ENCODE measurements at places on chromosomes 13 and 19.

- DNase-seq, result no peak
Observed at GRCh38 chr13:80000684-80001509, 340.0 kb downstream of the SPRY2 start.

GRCh38 chr13:70668293-70668692 lies 560.0 kb upstream of the KLHL1 start:
- no peak for DNase-seq

DNA sequence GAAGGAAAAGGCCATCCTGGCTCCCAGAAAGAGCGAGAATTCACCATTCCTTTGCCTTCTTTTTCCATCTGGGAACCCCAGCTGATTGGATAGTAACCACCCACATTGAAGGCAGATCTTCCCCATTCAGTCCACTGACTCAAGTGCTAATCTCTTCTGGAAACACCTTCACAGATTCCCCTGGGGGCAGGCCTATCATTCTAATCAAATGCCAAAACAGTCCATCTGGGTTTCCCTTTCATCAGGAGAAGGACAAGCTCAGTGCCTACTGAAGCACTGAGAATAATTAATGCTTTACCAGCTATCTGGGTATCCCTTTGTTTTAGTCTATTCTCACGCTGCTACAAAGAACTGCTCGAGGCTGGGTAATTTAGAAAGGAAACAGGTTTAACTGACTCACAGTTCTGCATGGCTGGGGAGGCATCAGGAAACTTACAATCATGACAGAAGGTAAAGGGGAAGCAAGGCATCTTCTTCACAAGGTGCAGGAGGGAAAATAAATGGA lies 293.2 kb downstream of the ENOX1 start:
- no peak for DNase-seq

DNA sequence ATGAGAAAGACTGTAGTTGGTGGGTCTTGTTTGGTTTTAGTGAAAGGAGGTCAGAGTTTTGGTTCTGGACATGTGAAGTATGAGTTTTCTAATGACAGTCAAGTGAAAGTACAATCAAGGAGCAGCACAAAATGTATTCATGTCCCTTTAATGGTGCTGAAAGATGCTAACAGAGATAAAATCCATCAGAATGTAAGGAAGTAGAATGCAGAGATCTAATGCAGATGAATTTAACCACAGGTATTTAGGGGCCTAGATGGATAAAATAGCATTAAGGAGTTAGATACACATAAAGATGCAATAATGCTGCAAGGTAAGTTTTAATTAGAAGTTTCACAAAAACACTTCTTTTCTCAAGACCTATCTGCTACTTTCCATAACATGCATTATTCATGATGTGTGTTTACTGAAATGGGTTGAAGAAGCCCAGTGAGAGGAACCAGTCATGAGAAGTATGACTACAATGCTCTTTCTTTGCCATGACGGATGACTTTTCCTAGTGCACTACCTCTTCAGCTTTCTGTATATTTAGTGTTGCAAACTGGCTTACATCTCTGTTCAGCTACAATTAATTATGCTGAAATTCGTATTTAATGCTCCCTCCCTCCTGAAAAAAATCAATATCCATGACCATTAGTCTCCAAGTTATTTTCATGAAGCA lies 222.9 kb upstream of the HTR2A start:
- no peak for DNase-seq

- DNase-seq, result no peak
Observed at GRCh38 chr19:55386493-55386971, 800 bp downstream of the RPL28 start.

DNA sequence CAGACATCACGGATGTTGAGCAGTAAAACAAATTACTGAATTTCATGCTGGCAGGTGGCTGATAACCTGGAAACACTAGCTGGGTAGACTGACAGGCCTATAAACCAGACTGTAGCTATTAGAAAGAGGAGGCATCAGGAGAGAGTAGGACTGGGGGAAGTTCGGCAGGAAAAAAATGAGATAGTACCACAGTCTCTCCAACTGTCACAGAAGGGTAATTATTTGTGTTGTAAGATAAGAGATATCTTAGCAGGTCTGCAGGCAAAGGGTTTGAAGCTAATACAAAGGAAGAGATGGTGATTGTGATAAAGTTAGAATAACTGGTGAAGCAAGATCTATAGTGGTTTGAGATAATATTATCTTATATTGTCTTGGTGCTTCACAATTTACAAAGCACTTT lies 41.7 kb downstream of the MIPEP start:
- no peak for DNase-seq

DNA sequence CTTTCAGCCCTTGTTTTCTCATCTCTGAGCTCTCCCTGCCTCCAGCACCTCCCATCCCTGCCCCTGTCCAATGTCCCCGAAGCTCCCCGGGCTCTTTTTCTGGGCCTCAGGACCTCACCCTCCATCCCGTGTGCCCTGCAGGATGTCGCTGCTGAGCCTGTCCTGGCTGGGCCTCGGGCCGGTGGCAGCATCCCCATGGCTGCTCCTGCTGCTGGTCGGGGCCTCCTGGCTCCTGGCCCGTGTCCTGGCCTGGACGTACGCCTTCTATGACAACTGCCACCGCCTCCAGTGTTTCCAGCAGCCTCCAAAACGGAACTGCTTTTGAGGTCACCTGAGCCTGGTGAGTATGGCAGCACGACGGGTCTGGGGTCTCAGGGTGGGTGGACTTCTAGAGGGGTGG lies 51.1 kb upstream of the CYP4F8 start:
- DNase-seq, result no peak

- peak; percentile 11 for DNase-seq
Observed at GRCh38 chr19:1811472-1811894, 593 bp downstream of the ATP8B3 start.

DNA sequence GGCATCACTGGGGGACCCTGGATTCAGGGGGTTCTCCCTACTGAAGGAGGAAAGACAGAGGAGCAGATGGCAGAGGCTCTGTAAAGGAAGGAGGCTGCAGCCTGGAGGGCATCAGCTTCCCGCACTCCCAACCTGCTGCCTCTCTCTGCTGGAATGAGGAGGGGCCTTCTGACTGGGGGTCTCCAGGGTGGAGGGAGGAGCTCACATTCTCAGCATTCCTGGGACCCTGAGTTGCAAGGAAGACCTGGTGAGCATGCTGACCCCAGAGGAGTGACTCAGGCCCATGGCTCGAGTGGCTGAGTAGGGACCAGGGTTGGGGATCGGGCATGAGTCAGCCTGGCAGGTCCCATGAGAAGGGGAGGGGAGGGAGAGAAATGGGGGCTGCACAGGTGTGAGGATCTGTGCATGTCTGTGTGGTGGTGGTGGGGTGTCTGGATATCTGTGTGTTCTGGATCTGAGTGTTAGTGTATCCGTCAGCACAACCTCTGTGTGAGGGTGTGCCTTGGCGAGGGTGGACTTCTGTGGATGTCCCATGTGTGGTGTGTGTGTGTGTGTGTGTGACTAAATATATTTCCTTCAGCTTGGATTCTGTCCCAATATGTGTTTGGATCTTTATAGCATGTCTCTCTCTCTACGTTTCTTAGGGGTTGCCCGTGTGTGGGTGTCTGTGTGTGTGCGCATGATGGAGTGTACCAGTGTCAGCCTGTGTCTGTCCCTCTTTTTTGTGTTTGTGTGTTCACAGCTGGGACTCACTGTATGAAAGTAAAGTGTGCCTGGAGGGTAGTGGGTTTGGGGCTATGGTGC lies 4.6 kb downstream of the AXL start:
- DNase-seq, result no peak

- DNase-seq, result no peak
Observed at GRCh38 chr13:34108410-34108809, 290.5 kb downstream of the RFC3 start.

- no peak for DNase-seq
Observed at GRCh38 chr13:21048901-21049698, 12.3 kb downstream of the LATS2 start.

DNA sequence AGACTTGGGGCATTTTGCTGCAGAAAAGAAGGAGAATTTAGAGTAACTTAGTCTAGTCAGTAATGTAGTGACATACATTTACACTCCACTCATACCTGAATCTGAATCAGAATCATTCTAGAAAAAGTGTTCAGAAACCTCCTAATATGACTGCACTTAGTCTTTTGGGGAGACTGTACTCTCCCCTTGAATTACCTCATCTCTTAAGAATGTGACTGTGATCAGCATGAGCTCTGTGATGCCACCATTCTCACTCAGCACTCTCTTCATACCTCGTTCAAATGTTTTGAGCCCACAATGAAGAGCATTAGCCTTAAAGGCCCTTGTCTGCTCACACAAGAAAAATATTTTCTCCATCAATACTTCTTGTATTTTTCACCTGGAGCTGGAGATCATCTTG lies 229.4 kb downstream of the FGF14 start:
- no peak for DNase-seq

- no peak for DNase-seq
Observed at GRCh38 chr13:111602874-111603273, 282.4 kb downstream of the TEX29 start.

- no peak for DNase-seq
Observed at GRCh38 chr19:8831832-8832131, 322 bp downstream of the ZNF558 start.

- DNase-seq, result no peak
Observed at GRCh38 chr19:29372091-29372415, 153.7 kb upstream of the VSTM2B start.

- no peak for DNase-seq
Observed at GRCh38 chr13:25806264-25806974, 245.4 kb downstream of the SHISA2 start.
